HT1080 (cell line): ENCODE measurements at places on chromosomes 6 and 20. TPM values are rescaled to one million over a fixed set of nuclear protein-coding genes. Genes with fewer than 3 reads are reported as not detected.

DNA sequence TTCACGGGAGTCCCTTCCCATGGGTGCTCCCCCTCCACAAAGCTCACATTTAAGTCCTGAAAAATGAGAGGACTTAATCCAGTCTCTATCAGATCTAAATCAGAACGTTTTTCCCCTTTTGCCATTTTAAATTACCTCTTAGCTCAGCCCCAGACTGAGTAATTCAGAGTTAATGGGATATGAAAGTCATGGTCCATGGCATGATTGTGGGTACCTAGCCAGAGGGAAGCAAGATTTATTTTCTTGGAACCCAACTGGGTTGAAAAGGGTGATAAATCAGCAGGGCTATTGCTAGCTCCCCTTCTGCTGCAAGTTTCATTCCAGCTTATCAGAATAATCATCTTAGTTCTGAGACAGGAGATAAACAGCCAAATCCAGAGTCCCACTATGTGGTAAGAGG lies 320.2 kb upstream of the CHD6 start:
- no peak for DNase-seq

DNA sequence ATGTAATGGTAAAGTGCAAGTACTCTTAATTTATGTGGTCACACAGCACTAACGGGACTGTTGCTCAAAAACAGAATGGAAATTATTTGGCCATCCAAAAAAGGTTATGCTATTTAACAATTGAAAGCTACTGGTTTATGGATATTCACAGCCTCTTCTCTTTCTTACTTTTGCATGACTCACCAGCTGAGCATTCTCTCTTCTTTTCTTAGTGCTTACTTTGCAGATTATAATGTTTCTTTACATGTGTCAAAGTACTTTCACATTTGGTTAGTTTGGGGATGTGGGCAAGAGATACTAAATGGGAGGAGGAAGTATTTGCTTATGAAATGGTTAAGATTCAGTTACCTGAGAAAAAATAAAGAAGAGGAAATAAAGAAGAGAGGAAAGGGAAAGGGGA lies 610.5 kb downstream of the HTR1B start:
- peak; percentile 48 for DNase-seq

The ADAM33 gene
- not detected in 2 replicates for total RNA-seq

The FLOT1 gene
- 67.0 and 73.8 TPM in 2 replicates for total RNA-seq

DNA sequence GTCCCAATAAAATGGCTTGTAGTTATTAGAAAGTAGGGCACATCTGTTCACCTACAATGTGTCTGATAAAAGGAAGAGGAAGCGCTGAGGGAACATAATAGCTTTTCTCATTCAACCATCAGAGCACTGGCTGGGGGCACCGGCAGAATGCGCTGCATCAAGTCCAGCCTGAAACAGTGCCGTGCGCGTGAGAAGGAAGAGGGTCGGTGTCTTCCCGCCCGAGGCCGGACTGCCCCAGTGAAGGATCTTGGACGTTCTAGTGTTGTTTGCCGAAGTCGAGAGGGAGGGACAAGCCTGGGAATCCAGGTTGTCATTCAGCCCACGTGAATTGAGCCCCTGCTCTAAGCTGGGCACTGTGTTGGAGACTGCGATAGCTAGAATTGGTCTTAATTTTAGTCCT lies 61.7 kb upstream of the MPC1 start:
- no peak for DNase-seq

DNA sequence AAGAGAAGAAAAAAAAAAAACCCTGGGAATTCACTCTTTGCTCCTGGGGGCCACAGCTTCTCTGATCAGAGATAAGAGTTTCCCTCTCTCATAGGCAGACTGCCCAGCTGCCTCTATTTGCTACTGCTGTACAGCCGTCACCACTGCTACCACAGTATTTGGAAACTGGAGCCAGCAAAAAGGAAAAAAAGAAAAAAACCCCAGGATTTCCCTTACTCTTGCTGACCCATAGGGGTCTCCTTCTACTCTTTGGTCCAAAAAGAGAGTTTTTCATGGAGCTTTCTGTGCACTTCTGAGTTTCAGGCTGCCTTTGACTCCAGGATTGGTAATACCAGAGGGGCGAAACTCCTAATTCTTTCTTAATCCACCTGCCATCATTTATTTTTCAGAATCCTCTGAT lies 89.7 kb downstream of the MDGA1 start:
- peak; percentile 55 for DNase-seq

The CFB gene
- not detected in 2 replicates for total RNA-seq

DNA sequence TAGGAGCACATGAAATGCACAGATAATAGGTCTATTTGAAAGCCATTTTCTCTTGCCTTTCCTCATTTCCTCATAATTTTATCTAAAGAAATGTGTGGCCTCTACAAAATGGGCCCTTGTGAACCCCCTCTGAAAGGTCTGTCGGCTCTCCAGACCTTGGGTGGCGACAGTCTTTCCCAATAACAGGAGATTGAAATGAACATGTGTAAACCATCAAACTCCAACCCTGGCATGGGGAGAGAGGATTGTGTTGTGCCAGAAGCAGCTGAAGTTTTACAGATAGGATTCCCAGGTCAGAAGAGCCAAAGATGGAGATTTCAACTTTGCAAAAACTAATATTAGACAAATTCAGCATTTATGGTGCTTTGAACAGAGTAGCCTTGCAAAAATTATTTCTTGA lies 277.1 kb upstream of the ECI2 start:
- no peak for DNase-seq

GRCh38 chr6:5763871-5764270 lies 242.9 kb downstream of the NRN1 start:
- DNase-seq, result no peak

GRCh38 chr6:2817903-2818443 lies 23.7 kb downstream of the SERPINB1 start:
- peak; percentile 64 for DNase-seq

The JPH2 gene
- 0.34 and 0.53 TPM in 2 replicates for total RNA-seq

The PRND gene
- 0.18 and 0.27 TPM in 2 replicates for total RNA-seq

- no peak for DNase-seq
Observed at GRCh38 chr20:25281541-25281991, 33.7 kb downstream of the PYGB start.

DNA sequence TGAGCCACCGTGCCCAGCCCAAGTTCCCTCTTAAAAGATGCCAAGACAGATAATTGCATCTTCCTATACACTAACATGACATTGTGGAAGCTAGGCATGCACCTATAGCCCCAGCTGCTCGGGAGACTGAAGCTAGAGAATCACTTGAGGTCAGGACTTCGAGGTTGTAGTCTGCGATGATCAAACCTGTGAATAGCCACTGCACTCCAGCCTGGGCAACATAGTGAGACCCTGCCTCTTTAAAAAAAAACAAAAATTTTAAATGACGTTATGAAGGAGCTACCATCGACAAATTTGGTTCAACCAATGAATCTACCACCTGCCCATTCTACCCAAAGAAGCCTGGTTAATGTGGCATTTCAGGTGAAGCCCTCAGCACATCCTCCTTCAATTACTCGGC lies 80.7 kb downstream of the TBC1D7 start:
- DNase-seq, result no peak

- no peak for DNase-seq
Observed at GRCh38 chr6:135530113-135530512, 32.6 kb upstream of the AHI1 start.

- peak; percentile 81 for DNase-seq
Observed at GRCh38 chr6:155521719-155522118, 66.1 kb upstream of the NOX3 start.

DNA sequence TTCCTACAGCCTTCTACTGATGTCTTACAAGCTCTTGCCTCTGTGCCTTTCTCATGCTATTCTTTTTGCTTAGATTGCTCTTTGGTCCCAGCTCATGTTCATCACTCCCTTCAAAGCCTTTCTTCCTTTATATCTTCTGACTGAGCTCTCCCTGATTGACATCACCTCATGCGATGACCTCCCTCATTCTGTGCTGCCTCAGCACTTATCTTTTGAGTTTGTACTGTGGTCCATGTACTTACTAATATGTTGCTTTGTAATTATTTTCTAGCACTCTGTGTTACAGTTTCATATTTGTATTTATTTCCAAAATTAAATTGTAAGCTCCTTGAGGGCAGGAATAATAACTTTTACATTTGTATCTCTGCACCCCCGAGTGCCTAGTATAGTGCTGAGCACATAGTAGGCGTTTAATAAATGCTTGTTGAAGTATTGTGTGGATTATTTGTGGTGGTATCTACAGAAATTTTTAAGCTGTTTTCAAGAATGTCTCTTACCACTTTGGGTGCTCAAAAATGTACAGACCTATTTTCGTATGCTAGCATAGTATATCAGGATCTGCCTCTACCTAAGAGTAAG lies 17.4 kb downstream of the ZKSCAN8 start:
- DNase-seq, result no peak

The LRRC73 gene
- total RNA-seq, result 0.07 and 0.77 TPM in 2 replicates

GRCh38 chr20:50701041-50701963 lies 10.0 kb upstream of the RIPOR3 start:
- DNase-seq, result no peak

DNA sequence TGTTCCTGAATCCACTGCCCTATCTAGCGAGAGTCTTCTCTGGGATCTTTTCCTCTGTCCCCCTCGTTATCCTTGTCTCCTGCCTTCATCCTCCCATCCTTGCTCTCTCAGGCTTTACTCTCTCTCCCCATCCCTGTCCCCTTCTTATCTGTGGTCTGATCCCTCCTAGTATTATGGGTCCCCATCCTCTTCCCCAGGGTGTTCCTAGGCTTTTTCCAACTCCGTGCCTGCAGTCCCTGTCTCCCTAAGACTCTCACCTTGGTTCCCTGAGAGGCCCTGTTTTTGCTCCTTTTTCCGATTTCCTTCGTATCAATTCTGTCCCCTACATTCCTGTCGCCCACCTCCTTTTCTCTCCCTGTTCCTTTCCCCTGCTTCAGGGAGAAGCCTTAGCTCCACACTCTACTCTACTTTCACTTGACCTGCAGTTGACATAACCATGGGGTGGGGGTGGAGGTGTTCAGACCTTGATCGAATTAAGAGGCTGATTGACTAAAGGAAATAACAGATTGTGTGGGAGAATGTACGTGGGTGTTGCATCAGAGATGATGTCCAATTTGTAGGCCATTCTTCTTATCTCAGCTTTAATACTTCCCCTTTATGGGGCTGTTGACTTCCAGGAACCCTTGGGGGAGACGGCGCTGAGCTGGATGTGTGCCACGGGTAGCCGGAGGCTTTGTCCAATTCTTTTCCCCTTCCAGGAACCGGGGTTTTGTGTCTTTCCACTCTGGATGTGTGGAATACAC lies 905 bp downstream of the PPARD start:
- DNase-seq, result no peak

DNA sequence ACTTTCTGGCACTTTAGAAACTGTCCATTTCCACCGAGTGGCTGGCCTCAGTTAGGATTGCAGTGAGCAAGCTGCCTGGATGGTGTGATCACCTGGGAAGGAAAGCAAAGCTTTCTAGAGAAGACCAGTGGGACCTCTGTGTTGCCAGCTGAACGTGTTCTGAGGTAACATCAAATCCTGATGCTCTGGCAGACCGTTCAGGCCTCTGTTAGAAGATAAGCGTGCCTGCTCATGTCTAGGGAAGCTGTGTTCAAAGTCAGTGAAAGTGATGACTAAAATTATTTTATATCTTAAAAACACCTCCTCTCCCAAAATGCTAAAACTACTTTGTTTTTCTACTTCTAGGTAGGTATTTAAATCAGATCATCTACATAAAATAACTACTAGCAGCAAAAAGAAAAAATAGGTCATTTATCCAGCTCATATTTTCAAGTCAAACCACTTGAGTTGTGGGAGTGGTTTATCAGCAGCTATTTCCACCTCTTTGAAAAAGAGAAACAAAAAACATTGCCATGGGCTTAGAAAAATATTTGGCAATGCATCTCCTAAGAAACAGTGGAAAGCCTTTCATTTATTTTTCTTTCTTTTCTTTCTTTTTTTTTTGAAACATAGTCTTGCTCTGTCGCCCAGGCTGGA lies 54.8 kb downstream of the CEP43 start:
- no peak for DNase-seq

The POLR3F gene
- total RNA-seq, result 25.2 and 35.2 TPM in 2 replicates

The ADGRG6 gene
- total RNA-seq, result 12.3 and 12.7 TPM in 2 replicates

DNA sequence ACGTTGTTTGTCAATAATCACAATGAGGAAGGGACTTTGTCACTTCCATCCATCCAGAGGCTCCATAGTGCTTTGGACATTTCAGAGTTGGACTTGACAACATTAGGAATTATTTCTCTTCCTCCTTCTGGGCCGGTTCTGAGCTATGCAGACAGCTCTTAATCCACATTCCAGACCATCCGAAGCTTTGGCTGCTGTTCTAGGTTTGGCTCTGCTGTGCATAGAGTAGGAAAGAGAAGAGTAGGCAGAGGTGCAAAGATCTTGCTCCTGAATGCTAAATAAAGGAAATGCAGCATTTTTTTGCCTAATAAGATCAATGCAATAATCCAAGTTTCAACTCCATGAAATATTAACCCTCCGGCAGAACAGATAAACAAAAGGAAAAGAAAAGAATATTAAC lies 251.8 kb upstream of the PRND start:
- no peak for DNase-seq

- no peak for DNase-seq
Observed at GRCh38 chr20:39516964-39517363, 554.8 kb downstream of the DHX35 start.

The AGPAT4 gene
- total RNA-seq, result 3.9 and 4.9 TPM in 2 replicates

GRCh38 chr20:33796263-33796906 lies 14.8 kb upstream of the CHMP4B start:
- no peak for DNase-seq

DNA sequence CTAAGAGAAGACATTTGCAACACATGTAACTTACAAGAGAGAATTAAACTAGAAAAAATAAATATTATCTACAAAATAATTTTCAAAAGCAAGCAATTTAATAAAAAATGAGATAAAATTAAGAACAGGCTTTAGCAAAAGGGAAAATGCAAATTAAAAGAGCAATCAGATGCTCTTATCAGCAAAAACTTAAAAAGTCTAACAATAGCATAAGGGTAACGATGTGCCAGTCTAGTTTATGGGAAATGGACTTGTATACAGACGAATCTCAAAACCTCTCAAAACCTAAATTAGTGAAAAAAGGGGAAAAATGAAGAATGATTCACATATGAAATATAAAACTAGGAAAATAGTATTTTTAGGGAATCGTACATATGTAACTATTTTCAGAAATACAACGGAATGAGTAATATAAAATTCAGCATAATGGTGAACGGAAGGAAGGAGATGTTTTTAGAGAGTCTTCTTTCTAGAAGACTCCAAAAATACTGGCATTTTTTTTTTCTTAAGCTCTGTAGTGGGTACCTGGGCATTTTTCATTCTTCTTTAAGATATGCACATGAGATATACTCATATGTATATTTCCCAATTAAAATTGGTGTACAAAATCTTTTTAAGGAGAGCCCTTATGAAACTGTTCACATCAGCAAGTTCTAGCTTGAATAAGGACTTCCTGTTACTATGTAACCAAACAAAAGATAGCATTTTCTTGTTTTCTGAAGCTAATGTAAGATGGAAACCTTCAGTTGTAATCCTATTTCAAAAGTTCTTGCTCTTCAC lies 927 bp upstream of the MANEA start:
- peak; percentile 26 for DNase-seq

The EEF1A2 gene
- total RNA-seq, result 203 and 276 TPM in 2 replicates
